ENCODE measurements at places on chromosomes 13 and 19.
A peak's percentile ranks its signal among the peaks of the same experiment; 100 is the strongest.

GRCh38 chr13:105816994-105817393 lies 718.5 kb downstream of the EFNB2 start:
- DNase-seq, result no peak

GRCh38 chr13:38228322-38228721 lies 121.3 kb upstream of the UFM1 start:
- DNase-seq, result no peak

- DNase-seq, result no peak
Observed at GRCh38 chr19:2747349-2747748, 7.5 kb upstream of the SLC39A3 start.

DNA sequence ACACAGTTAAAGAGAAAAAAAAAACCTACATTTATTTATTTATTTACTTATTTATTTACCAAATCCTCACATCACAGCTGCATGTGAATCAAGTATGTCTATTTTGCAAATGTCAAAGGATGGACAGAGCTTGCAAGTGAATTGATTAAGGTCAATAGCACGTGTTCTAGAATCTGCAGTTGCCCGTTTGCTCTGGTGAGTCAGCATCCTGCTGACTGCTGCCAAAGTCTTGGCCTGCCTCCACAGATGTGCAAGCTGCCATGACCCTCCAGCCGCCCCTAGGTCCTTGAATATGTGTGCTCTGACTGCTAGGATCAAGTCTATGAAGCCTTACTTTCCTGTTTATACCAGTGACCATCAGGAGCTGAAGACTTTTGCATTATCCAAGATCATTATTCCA lies 320.6 kb downstream of the GPC5 start:
- no peak for DNase-seq

DNA sequence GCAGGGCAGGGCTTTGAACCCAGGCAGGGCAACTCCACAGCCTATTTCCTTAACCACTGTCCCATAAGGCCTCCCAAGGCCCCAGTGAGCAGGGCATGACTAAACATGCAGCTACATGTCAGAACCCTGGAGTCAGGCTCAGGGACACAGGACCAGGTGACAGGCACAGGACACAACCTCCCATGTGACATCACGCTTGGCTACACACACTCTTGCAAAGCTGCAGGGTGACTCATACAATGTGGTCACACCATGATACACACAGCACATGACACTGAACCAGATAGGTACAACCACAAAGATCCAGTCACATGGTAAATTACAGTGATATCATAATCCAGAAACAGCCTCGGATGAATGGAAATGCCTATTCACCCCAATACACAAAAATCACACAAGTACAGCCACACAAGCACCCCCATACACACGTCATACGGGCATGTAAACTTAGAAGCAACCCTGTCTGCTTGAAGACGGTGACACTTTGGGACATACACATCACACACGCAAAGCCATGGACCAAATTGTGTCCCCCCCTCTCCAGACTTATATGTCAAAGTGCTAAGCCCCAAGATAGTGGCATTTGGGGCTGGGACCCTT lies 14.5 kb downstream of the KLK4 start:
- DNase-seq, result peak; percentile 35

- no peak for DNase-seq
Observed at GRCh38 chr19:15897738-15898276, at the start of gene CYP4F2. Gene CYP4F2, minus strand, starts transcription at chr19:15898074. Its CDS starts 463 bp downstream, at chr19:15897611.

GRCh38 chr13:105436943-105437342 lies 1098.5 kb downstream of the EFNB2 start:
- no peak for DNase-seq

GRCh38 chr13:59914556-59914955 lies 249.2 kb downstream of the DIAPH3 start:
- no peak for DNase-seq

DNA sequence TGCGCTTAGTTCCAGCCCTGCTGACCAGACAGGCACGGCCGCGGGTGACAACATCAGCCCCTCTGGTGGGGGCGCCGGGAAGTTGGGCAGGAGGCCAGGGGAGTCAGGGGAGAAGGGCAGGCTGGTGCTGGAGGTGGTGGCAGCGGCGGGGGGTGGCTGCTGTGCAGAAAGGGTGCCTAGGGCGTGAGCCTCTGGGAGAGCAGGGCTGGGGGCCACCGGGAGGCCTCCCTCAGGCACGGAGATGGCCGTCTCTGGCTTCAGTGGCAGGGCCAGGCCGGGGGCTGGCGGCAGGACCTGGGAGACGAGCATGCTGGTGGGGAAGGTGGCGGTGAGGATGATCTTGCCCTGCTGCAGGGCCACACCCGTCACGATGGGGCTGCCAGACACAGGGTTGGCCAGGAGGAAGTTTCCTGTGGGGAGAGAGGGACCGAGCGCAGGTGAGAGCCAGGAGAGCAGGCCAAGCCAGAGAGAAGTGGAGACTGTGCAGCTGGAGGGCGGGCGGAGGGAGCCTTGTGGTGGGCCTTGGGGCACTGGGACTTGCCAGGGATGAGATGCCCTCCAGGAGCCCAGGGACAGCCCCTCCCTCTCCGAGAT lies 3.3 kb downstream of the SIX5 start:
- no peak for DNase-seq

- no peak for DNase-seq
Observed at GRCh38 chr13:76610819-76611415, 275.3 kb downstream of the KCTD12 start.

DNA sequence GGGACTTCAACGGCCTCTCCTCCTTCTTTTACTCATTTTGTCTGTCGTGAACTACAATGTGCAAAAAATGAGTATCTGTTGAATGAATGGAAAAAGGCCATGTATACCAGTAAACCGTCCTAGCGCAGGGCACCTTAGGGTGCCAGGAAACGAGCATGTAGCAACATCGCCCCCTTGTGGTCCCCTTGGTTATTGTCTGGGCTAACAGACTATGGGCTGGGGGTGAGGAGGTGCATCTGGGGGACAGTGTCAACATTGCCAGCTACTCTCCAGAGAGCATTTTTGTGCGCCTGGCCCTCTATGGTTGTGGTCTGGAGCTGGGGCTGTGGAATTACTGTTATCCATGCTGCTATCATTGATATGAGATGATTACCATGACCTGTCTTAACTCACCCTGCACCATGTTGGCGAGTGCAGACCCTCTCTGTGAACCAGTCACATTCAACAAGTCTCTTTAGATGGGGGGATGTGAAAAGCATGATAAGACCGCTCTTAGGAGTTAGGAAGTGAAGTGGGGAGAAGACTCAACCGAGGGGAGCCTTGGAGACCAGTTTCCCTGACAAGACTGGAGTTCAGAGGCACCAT lies 22.8 kb upstream of the SIGLEC11 start:
- peak; percentile 88 for DNase-seq

- no peak for DNase-seq
Observed at GRCh38 chr13:80374901-80375300, 34.0 kb upstream of the SPRY2 start.

DNA sequence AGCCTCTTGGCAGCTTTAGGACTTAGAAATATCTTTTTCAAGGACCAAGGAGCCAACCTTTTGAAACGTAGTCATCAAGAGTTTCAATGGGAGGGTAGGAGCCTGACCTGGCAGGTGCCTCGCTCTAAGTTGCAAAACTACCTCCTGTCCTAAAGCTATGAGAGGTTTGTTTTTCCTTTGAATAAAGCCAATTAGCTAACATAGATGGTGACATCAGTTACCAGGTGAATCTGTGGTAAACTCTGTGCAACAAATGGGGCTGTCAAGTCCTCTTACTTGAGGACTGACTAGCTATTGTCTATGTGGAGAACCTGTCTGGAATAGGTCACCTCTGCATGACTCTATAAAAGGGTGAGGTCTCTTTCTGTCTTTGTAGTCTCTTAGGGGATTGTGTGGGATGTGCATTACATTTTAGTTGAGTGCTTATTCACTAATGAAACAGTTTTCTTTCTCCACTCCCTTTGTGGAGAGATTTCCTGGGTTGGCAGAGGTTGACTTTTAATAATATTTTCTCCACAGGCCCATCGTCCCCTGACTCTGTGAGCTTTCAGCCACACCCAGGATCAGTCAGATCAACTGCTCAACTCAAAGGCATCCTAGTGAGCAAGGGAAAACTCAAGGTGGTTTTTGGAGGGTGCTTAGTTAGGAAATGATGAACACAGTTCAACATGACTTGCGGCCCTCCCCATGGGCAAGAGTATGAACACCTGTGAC lies 9.9 kb downstream of the ARL11 start:
- no peak for DNase-seq

DNA sequence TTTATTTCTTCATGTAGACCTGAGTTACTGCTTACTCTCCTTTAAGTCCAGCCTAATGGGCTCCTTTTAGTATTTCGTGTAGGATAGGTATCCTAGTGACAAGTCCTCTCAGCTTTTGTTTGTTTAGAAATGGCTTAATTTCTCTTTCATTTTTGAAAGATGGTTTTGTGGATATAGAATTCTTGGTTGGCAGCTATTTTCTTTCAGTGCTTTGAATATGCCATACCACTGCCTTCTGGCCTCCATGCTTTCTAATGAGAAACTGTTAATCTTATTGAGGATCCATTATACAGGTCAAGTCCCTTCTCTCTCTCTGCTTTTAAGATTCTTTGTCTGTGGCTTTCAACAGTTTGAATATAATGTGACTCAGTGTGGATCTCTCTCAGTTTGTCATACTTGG lies 46.8 kb upstream of the SACS start:
- no peak for DNase-seq

DNA sequence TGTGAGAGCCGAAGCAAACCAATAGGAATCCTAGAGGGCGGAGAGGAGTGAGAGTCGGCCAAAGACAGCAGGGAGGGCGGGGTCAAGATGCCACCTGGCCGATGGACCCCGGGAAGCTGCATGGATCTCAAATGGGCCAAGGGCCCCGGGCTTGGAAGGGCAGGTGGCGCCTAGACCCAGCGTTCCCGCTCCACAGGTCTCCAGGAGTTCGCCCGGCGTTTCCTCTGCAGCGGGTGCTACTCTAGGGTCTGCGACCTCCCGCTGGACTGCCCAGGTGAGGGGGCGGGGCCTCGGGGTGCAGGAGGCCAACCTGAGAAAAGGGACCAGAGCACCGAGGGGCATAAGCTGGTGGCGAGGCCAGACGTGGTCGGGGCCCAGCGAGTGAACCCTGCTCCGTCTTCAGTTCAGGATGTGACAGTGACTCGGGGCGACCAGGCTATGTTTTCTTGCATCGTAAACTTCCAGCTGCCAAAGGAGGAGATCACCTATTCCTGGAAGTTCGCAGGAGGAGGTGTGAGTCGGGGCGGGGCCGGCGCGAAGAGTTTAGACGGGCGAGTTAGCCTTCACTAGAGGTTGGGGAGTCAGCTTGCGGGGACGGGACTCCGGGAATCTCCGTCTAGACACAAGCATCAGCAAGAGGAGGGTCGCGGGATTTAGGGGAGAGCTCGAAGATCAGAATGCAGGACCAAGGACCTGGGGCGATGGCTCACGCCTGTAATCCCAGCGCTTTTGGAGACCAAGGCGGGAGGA lies 9.9 kb downstream of the SPACA6 start:
- peak; percentile 24 for DNase-seq

DNA sequence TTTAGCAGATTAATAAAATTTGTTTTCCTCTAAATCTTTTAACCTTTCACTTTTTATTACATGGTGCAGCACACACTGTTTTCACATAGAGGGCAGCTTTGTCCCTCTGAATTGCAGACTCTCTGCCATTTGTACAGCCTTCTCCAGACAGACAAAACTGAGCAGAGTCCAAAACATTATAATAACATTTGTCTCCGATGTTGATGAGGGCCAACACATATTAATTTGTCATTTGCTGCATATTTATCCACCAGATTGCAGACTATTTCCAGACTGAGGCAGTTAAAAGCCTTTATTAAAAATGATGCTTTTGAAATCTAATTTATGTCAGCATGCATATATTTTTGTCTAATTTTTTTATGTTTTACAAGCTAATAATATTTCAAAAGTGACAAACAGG lies 1251.9 kb upstream of the SLC10A2 start:
- DNase-seq, result no peak

DNA sequence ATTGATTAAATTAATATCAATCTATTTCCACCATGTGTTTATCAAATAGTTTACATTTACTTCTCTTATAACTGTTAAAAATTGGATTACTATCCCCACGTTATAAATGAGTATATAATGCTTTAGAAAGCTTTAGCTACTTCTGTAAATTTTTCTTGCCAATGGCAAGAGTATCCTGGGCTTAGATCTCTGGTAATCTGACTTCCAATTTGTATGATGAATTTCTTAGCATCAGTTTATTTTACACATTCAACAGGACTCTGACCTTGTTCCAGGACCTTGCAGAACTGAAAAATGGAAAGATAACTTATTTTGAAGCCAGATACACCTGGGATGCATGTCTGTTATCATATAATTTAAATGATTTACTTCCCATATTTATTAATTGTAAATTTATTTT lies 2759.4 kb downstream of the PCDH9 start:
- DNase-seq, result no peak

GRCh38 chr19:13952931-13953531 lies 722 bp downstream of the DCAF15 start:
- peak; percentile 21 for DNase-seq

- no peak for DNase-seq
Observed at GRCh38 chr13:78430166-78430791, 173.1 kb downstream of the POU4F1 start.

DNA sequence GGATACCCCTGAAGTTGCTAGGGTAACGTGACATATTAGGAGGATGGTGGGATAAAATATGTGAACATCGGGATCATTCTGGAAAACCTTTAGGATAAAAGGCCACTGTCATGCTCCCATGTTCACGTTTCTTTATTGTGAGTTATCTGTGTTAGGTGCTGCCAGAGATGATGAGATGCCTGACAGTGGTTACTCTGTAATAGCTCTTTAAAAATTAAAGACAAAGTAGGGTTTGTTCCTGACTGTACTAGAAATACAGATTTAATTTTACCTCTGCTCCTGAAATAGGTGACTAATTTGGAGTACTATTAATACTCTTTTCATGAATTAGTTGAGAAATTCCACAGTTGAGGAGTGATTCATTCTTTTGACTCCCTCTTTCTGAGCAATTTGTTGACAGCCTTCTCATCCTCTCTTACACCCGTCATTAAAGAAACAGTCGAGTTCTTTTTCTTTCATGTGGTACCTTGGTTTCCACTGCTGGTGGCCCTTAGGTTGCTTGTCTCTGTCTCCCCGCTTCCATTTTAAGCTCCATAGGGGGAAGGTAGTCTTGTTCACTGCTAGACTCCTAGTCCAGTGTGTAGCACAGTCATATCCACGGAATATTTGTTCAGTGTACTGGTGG lies 28.4 kb downstream of the SAE1 start:
- peak; percentile 53 for DNase-seq

- DNase-seq, result no peak
Observed at GRCh38 chr13:94992036-94992960, 280.0 kb upstream of the SOX21 start.

DNA sequence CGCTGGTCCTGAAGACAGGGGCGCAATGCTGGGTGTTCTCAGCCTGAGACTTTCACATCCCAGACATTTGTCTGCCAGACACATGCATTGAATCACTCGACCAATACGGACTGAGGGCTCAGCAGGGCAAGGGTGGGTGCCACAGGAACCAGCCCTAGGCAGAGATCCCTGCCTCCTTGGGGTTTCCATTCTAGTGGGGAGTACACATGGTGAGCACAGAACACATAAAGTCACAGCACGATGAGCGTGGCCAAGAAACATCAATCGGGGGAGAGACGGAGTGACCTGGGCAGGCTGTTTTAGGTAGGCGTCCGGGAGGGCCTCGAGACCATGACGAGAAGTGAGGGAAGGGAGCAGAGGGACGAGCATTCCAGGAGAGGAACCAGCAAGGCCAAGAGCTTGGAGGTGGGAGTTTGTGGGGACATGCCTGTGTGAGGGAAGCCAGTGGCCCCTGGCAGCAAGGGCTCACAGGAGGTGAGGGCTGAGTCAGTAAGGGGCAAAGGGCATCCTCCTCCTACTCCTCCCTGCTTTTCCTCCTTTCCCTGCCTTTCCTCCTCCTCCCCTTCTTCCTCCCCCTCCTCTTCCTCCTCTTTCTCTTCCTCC lies 126.3 kb upstream of the PEG3 start:
- no peak for DNase-seq

GRCh38 chr13:110552767-110553166 lies 8.8 kb downstream of the RAB20 start:
- DNase-seq, result no peak

Data from stimulated activated CD4-positive, alpha-beta T cell treated with anti-CD3 and anti-CD28 coated beads, Interleukin-15, amount 100 ng/mL, for 24 hours (primary cell).